ENCODE measurements at places on chromosomes 1 and 21. TPM values are rescaled to one million over a fixed set of nuclear protein-coding genes. Genes with fewer than 3 reads are reported as not detected.

DNA sequence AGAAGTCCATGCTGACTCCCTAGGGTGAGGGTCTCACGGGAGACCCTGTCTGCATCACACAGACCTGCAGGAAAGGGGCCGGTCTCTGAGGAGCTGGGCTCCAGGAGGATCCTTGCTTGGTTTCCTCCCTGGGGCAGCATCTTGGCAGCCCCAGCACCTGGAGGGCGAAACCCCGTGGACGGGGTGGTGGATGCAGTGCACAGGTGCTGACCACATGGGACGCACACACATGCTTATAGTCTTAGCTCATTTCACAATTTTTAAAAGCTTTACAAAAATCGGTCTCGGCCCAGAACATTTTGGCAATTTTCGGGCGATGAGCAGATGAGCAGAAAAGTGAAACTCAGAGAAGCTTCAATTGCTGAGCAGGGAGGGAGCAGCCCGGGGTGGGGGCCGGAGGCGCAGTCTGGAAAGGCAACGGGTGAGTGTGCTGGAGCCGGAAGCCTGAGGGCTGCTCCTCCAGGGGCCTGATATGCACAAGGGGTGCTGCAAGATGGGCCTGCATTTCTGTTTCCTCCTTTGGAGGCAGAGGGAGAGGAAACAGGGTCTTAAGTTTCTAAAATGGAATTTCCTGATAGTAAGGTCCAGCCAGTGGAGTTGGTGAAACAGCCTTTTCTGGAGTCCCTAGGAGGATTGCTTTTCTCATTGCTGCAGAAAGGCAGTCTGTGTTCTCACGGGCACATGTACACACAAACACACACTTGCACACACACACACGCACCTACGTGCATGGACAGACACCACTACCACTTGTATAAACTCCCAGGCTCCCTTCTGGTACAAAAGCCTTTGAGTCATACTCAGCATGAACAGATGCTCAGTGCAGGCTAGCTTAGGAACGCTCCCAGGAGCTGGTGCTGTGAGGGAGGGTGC, 60.6 kb downstream of the SCCPDH start:
- DNase-seq, result no peak

DNA sequence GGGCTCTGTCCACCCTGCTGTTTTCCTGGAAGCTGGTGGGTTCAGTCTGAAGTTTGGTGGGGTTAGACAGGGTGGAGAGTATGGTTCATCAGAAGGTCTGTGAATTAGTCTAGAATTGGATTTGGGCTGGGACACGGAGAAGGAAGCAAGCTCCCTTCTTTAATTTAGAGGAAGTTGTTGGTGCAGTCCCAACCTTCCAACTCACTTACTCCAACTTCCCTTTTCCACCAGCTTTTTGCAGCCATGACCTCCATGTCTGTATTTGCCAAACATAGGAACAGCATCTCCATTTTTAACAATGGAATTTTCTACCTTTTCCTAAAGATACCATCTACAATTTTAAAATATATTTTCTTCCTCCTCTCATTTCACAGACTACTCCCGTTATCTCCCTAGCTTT, 28.5 kb upstream of the PRELP start:
- DNase-seq, result no peak

- DNase-seq, result no peak
Observed at GRCh38 chr1:114032271-114033215, 53.3 kb downstream of the OLFML3 start.

- DNase-seq, result no peak
Observed at GRCh38 chr21:37528150-37528937, 161.8 kb downstream of the DYRK1A start.

DNA sequence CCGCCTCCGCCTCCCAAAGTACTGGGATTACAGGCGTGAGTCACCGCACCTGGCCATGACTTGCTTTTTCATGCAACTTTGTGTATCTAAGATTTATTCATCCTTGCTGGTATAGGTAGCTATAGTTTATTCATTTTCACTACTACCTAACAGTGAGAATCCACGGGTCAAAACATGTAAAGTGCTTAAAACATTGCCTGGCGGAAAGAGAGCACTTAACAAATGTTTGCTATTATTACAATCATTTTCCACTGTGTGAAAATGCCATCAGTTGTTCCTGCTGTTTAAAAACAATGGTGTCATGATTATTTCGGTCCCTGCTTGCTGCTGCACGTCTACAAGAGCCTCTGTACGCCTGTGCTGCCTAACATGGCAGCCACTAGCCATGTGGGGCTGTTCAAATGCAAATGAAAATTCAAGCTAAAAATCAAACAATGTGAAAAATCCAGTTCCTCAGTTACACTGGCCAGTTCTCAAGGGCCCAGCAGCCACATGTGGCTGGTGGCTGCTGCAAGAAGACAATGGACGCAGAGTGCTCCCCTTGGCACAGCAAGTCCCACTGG, 65.1 kb downstream of the CLSTN1 start:
- no peak for DNase-seq

DNA sequence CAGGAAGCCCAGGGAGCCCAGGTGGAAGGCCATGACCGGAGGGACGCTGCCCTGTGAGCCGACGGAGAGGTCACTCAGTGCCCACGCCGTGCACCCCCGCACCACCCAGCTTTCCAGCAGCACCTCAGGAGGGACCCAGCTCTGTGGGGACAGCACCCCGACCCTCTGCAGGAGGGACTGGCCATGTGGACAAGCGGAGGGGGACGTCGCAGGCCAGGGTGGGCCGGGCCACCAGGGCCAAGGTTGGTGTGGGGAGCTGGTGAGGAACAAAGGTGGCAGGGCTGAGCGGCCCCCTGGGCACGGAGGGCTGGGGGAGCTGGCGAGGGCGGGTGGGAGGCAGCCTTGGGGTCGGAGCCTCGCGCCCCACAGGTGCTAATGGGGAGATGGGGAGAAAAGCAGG, 22.8 kb downstream of the NADK start:
- no peak for DNase-seq

GRCh38 chr1:39866767-39867166, 16.5 kb downstream of the TRIT1 start:
- no peak for DNase-seq

- DNase-seq, result peak; percentile 80
Observed at GRCh38 chr1:205449750-205450443, 5.9 kb downstream of the BLACAT1 start.

DNA sequence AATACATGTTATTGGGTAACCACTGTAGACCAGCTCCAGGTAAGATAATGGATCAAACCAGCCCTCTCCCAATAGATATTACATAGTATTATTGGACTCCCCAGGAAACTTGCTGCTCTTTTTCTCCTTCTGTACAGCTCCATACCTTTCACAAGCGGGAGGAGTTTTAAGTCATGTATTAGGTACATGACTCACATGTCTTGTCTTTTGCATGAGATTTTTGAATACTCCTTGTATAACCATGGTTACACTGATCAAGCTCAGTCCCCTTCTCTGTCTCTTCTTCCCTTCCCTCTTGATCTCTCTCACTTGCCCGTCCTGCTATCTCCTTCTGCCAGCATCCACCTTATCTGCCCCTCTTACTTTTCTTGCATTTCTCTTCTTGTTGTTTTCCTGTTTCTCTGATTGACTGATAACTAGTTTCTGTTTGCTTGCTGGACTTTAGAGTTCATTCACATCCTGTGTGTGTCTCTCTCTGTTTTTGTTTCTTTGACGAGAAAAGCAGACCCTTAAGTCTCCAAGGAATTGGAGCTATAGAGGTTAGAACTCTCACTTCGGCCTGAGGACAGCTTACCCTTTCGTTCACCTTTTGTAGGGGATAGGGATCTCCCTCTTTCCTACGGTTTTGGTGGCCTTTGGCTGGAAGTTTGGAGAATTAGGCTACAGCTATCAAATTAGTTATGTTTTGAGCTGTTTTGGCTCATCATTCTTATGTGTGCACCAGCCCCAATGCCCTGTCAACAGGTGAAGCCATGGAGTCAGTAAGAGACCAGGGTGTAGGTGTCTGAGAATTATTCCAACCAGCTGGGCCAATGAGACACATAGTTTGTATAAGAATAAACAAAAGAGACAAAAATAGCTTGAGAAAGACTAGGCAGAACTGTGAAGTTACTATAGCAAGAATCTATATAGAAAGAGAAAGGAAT, 49.0 kb upstream of the ASB17 start:
- no peak for DNase-seq

DNA sequence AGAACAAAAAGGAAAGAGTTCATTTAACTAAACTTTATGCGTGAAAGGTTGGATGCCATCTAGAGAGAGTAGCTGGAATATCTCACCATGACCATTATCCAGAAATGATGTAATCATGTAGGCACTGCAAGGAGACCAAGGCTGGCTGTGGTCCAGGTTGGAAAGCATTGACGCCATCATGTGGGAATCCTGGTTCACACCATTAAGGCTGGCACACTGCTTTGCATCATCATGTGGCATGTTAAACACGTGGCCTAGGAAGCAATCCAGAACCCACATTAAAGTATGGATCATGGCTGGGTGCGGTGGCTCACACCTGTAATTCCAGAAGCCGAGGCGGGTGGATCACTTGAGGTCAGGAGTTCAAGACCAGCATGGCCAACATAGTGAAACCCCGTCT, 4.3 kb downstream of the ADAMTS1 start:
- no peak for DNase-seq

GRCh38 chr1:61370177-61370912, 288.0 kb downstream of the NFIA start:
- DNase-seq, result no peak

Gene NUP210L
- 1.7 TPM for total RNA-seq

Gene SH2D1B
- 1.9 TPM for total RNA-seq

Gene SLC44A3
- total RNA-seq, result 19.3 TPM

Gene PDE9A
- 12.8 TPM for total RNA-seq

Gene SESN2
- total RNA-seq, result 13.1 TPM

Gene CELA2B
- not detected for total RNA-seq

Gene ZMYND12
- 2.8 TPM for total RNA-seq

Gene OLFML3
- 38.9 TPM for total RNA-seq
